CD4-positive, alpha-beta T cell treated with Interleukin-17A for 1 hour (primary cell): ENCODE measurements at places on chromosomes 11 and 22.
A peak's percentile ranks its signal among the peaks of the same experiment; 100 is the strongest.

DNA sequence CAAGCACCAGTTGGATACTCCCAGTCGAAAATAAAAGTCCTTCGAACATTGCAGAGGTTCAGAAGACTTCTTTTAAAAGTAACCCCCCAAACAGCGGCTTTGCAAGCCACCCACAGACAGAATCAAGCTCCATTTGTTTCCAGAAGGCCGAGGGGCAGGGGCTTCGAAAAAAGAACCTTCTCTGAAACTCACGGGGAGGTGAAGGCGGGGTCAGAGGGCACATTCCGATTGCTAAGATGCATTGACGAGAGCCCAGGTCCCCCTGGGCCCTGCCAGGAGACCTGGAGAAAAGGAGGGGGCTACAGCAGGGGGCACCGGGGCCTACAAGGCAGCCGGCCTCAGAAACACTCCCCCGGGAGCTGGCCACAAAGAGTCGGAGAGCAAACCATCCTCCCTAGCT lies 306.8 kb downstream of the MN1 start:
- no peak for DNase-seq

GRCh38 chr11:36164506-36165250 lies 124.5 kb downstream of the COMMD9 start:
- DNase-seq = no peak

- DNase-seq = peak; percentile 55
These were observed at the start of gene MICAL3 for GRCh38 chr22:18024276-18024939. Gene MICAL3, minus strand, starts transcription at chr22:18024561. Its CDS starts 117,749 bp downstream, at chr22:17906812.

- no peak for DNase-seq
These were observed 48.1 kb upstream of the CWF19L2 start for GRCh38 chr11:107505647-107506225.

GRCh38 chr11:44579302-44579761 lies 13.9 kb downstream of the CD82 start:
- DNase-seq = no peak

DNA sequence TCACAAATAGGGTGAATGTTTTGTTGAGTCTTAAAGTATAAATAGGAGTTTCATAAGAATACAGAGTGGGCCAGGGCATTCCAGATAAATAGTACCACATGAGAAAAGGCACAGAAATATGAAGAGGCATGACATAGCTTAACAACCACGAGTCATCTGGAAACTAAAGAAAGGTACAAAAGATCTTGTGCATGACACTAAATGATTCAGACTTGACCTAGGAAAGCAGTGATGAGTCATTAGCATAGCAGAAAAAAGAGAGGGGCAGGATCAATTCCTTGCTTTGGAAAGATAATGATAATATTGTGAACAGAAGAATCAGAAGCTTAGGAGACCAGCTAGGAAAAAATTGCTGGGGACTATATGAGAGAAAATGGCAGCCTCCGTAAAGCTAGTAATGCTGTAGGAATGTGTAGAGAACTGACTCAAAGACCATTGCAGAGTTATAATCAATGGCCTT lies 47.6 kb upstream of the FIBIN start:
- DNase-seq = no peak

- no peak for DNase-seq
These were observed 115.8 kb upstream of the ARHGAP20 start for GRCh38 chr11:110828086-110828485.

- peak; percentile 8 for DNase-seq
These were observed 29.9 kb downstream of the SFI1 start for GRCh38 chr22:31526270-31526669.

GRCh38 chr11:33687733-33688479 lies 12.7 kb downstream of the C11orf91 start:
- DNase-seq = no peak

DNA sequence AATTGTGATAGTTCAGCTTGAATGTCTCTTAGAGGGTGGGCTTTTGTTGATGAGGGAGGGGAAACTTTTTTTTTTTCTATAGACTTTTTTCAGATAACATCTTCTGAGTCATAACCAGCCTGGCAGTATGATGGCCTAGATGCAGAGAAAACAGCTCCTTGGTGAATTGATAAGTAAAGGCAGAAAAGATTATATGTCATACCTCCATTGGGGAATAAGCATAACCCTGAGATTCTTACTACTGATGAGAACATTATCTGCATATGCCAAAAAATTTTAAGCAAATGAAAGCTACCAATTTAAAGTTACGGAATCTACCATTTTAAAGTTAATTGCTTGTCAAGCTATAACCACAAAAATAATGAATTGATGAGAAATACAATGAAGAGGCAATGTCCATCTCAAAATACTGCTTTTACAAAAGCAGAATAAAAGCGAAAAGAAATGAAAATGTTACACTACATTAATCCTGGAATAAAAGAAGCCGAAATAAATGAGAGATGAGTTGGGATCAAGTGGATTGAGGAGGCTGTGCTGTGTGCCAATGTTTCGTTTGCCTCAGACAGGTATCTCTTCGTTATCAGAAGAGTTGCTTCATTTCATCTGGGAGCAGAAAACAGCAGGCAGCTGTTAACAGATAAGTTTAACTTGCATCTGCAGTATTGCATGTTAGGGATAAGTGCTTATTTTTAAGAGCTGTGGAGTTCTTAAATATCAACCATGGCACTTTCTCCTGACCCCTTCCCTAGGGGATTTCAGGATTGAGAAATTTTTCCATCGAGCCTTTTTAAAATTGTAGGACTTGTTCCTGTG lies 3.9 kb downstream of the MALAT1 start:
- peak; percentile 56 for DNase-seq

- no peak for DNase-seq
These were observed 19.5 kb upstream of the FLRT1 start for GRCh38 chr11:64015935-64016845.

DNA sequence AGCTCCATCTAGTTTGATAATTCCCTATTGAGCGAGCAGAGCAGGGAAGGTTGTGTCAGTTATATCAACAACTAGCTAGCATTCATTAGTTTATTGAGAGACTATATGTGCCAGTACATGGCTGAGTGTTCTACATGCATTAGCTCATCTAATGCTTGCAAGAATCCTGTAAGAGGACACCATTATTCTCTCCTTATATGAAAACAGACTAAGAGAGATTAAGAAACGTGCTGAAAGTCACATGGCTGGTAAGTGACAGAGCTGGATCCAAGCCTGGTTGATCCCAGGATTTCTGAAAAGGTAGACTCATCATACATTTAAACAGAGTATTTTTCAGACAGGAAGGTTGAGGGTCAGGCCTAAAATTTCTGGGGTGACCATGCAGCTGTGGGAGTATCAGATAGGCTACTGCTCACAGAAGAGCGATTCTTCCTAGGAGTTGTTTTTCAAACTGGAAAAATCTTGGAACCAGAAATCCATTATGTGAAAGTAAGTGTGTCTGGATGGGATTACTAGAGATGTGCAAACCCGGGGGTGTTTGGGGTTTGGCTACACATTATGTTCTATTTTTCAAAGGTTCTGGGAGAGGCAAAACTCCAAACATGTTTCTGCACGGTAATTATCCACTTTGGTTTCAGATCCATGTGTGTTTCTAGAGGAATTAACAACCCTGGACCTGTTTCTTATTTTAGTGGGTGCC lies 213.3 kb downstream of the FAM76B start:
- no peak for DNase-seq

DNA sequence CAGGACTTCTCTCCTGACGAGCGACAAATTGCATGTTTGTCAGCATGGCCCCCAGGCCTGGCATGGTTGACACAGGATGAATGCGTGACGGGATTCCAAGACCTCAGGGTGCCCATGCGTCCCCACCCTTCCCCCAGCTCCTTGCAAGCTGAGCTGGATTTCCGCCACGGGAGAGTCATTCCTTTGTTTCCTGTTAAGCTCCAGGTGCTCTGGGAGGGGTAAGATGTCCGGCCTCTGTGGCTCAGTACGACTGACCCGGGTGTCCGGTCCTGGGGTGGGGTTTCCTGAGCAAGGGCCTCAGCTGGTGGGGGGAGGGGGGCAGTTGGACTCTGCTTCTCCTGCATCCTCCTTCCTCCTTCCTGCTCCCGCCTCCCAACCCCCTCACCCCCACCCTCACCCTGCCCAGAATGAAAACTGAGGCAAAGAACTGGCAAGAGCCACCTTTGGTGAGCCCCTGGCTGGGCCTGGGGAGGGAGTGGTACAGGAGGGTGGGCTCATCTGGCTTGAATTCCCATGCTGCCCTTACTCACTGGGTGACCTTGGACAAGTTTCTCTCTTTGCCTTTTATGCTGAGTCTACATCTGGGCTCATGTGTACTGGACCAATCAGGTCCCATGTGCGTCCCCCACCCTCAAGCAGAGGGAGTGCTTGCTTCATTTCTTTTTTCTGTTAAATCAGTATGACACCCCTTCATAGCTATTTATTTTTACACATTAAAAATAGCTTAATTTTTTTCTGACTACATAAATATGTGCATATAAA lies 2.5 kb downstream of the CDC42EP2 start:
- DNase-seq = no peak

GRCh38 chr11:65598258-65598699 lies 2.7 kb upstream of the KCNK7 start:
- DNase-seq = no peak

DNA sequence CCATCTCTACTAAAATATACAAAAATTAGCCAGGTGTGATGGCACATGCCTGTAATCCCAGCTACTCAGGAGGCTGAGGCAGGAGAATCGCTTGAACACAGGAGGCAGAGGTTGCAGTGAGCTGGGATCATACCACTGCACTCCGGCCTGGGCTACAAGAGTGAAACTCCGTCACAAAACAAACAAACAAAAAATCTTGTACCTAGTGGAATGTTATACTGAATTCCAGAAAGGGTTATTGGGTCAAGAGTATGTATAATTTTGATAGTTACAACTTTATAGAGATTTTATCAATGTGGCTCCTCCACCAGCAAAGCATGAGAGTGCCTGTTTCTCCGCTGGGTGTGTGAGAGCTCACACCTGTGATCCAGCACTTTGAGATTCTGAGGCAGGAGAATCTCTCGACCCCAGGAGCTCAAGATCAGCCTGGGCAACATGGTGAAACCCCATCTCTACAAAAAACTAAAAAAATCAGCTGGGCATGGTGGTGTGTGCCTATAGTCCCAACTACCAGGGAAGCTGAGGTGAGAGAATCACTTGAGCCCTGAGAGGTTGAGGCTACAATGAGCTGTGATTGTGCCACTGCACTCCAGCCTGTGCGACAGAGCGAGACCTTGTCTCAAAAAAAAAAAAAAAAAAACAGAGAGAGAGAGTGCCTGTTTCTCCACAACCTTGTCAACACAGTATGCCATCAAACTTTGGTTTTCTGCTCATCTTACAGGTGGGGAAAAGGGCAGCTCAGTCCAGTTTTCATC lies 12.7 kb upstream of the FOLR1 start:
- DNase-seq = no peak

DNA sequence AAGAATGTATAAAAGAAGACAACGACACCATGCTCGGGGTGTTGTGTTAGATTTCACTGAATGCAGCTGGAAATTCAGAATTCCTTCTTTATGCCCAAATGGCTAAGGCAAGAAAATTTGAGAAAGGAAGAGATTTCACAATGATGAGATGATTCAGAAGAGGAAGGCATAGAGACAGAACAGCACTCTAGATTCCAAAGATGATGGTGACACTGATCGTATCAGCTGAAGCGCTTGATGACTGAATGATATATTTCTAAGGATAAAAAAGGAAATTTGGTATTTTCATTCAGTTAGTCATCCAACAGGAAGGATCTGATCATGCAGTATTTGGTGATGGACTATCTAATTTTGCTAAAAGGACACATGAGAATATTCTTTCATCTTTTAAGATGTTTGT lies 189.2 kb downstream of the EFCAB6 start:
- DNase-seq = no peak

GRCh38 chr11:127609025-127609773 lies 608.6 kb upstream of the KIRREL3 start:
- DNase-seq = no peak

DNA sequence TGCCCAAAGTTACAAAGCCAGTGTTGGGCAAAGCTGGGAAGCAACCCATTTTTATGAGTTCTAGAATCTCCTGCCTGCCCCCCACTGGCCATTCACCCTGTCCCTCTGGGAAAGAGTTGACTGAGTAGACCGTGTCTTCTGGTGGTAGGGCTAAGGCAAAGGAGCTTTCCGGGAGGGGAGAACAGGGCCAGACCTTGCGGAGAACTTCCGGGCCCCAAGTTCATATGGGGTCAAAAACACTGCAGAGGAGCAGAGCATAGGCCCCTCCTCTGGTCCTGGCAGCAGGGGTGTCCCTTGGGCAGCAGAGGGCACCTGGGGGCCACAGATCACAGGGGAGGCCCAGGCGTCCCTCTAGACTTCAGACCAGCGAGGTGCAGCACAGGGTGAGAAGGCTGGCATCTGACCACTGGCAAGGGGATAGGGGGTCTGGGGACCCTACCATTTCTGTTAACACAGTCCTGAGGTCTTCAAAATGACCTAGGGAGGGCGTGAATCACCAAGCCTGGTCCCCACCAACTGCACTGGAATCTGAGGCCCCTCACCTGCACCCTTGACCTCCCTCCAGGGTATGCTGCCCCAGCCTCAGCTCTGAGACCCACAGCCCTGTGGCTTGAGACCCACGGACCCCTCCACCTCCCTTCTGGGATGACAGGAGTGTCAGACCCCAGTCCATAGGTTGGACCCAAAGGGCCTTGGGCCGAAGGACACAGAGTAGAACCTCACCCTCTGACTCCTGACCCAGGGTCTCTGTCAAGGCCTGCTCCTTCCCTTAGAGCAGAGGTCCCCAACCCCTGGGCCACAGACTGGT lies 1.3 kb upstream of the ARAP1 start:
- no peak for DNase-seq

DNA sequence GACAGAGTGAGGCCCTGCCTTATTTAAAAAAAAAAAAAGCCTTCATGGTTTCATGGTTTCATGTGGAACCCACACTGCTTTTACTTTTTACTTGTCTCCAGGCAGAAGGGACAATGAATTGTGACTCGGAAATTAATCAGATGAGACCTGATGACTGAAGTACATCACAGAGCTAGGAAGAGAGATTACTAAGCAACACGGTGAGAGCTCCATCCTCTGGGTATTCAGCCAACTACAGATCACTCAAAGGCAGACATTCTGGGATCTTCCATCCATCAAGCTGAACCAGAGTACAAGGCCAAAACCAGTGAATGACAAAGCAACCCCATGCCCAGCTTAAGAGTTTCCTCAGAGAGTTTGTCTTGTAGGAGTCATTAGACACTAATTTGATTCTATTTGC lies 433.2 kb downstream of the SOX6 start:
- no peak for DNase-seq

DNA sequence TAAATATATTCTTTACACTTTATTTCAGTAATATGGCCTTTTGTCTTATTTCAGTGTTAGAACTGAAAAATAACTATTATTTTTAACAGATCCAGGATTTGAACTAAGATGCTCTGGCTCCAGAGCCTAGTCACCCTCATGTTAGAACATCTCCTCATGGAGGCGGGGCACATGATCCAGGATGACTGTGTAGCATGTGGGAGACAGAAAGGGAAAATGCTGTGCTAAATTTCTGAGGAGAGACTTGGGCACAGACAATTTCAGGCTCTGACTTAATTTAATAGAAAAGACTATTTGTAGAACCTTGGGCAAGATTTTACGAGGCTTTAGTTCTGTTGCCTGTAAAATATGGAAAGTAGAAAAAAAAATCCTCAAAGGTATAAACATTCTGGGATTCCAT lies 24.1 kb downstream of the CTSC start:
- no peak for DNase-seq

- peak; percentile 72 for DNase-seq
These were observed 6.9 kb downstream of the DPAGT1 start for GRCh38 chr11:119094816-119095065.

- no peak for DNase-seq
These were observed 26.1 kb upstream of the RTL6 start for GRCh38 chr22:44523981-44524759.
